ENCODE measurements at places on chromosomes 11 and 22.
A peak's percentile ranks its signal among the peaks of the same experiment; 100 is the strongest.

DNA sequence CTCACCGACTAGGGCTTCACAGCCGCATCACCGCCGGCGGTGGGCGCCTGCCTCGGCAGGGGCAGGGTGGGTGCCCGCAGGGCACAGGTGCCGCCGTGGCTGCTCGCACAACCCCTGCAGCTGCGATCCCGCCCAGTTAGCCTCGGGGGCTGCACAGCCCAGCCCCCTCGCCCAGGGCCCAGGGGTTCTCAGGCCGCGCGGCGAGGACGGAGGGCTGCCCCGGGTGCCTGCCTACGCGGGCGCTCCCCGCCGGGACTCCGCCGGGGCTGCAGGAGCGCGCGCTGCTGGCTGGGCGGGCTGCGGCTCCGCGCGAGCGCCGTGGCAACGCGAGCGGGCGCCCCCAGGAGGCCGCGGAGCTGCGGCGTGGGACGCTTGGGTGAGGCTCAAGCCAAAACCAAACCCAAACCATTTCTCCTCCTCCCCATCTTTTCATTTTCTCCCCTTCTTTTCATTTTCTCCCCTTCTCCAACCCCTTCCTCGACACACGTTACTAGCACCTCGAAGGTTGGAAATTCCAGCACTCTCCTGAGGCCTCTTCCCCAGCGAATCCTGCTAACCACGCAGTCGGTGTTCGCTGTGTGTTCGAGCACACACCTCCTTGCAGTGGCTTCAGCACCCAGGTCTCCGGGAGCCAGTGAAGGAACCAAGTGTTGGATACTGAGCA, at the start of gene MICAL3:
TSS of gene MICAL3 (minus strand) at position 286 of the 664 bp plus-strand sequence. CDS start 117,749 bp downstream, outside the sequence.
- DNase-seq = peak; percentile 74

GRCh38 chr11:130876100-130876499, 40.2 kb downstream of the SNX19 start:
- no peak for DNase-seq

- DNase-seq = no peak
Observed at GRCh38 chr11:44692460-44692859, 34.3 kb upstream of the TSPAN18 start.

GRCh38 chr22:44390613-44390970, 77.8 kb upstream of the SHISAL1 start:
- no peak for DNase-seq

- DNase-seq = peak; percentile 43
Observed at GRCh38 chr22:41092847-41093411, 537 bp downstream of the EP300 start.

- peak; percentile 94 for DNase-seq
Observed at GRCh38 chr22:26658671-26659478, 1.5 kb downstream of the MIAT start.

DNA sequence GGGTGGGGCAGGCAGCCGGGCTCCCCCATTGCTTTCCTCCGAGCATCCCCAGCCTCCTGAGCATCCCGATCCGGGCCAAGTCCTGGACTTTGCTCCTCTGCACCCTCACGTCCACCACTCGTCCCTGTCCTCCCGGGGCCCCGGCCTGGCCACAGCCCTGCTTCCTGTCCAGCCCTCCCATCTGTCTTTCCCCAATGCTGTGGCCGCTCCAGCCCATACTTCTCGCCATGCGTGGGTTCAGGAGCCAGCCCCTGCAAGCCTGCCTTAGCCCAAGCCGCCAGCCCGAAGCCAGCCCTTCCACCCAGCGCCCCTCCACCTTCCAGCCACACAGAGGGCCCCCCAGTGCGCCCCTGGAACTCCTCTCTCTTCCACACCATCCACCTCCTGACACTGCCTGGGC, 23.8 kb downstream of the MRPL23 start:
- no peak for DNase-seq

DNA sequence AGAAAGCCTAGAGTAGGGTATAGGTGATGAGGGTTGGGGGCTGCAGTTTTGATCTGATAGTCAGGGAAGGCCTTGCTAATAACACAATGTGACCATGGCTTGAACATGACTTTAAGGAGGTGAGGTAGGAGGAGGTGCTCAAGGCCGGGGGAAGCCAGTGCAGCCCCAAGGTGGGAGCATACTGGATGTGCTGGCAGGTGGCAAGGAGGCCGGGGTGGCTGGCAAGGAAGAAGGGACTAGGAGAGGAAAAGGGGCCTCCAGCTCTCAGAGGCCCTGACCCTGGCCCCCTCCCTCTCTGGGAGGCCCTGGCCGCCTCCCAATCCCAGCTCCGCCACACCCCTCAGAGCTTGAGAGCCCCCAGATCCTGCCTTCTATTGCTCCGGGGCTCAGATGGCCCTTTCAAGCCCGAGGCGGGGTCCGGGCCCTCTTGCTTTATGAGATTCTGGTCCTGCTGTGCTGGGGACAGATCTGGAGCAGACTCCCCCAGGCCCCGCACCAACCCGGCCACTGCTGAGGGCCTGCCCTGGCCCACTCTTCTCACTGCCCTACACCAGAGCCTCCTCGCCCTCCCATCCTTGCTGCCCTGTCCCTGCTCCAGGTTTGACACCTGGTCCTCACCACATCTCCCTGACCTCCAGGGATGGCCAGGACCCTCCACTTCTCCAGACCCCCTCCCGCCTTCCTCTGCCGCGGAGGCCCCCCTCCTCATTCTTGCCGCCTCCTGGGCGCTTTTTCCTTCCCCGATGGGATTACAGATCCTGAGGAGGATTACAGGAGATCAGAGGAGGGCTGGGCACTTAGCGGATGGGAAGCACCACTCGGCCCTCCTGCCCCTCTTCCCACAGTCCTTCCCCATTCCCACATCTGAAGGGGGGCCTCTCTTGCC, 1.8 kb downstream of the PITPNM1 start:
- DNase-seq = no peak

- no peak for DNase-seq
Observed at GRCh38 chr11:128061281-128061871, 526.0 kb downstream of the ETS1 start.

GRCh38 chr22:32864596-32864995, 63.1 kb downstream of the TIMP3 start:
- DNase-seq = no peak

DNA sequence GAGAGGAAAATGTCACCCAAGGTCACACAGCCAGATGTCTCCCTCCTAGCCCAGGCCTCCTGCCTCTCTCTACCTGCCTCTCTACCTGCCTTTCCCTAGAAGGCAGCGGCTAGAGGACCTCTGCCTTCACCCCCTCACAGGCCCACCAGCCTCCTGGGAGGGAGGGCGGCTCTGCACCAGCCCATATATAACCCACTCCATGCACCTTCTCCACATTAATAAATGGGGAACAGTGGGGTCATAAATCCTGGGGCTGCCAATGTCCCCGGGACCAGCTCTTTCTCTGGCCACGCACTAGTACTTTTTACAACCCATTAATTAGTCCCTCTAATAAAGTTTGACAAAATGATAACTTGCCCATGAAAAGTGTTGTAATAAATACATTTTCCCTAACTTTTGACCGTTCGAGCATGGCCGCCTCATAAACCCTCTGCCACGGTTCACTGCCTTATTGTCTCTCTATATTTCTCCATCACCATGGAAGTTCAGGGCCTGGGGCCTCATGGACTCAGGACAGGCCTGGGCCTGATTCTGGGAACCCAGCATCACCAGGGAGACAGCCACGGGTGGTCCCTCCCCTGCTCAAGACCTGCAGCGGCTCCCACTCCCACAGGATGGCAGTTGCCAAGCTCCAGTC, 102.1 kb downstream of the MN1 start:
- no peak for DNase-seq

GRCh38 chr22:19811211-19811621, 43.5 kb downstream of the GNB1L start:
- peak; percentile 5 for DNase-seq

DNA sequence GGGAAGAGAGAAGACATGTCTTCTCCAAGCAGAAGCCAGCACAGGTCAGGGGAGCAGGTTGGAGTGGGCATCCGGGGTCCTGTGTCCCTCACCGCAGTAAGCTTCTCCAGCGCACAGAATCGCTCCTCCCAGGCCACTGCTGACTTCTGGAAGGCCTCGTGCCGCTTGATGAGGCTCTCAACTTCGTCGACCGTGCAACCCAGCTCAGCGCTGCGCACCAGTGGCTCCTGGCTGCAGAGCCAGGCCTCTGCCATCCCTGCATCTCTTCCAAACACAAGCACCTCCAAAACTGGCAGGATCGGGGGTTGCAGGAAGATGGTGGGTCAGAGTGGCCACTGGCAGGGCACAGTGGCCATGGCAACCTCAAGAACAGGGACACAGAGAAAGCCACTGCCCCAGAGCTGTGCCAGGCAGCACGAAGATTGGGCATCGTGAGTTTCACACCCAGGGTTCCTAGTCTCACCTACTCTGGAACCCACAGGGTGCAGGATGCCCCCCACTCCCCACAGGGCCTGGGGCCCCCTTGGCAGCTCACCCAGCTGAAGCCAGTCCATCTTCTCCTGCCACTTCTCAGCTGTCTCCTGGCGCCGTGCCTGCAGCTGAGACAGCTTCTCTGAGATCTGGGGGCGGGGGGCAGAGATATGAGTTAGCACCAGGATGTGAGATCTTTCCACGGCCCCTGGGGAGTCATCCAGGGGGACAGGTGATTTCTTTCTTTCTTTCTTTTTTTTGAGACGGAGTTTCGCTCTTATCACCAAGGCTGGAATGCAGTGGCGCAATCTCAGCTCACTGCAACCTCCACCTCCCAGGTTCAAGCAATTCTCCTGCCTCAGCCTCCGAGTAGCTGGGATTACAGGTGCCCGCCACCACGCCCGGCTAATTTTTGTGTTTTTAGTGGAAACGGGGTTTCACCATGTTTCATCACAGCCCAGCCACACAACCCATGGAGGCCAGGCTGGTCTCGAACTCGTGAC, 11.2 kb upstream of the RBM4B start:
- DNase-seq = peak; percentile 15

GRCh38 chr22:35743326-35743860, 25.7 kb downstream of the APOL5 start:
- no peak for DNase-seq

GRCh38 chr22:41197038-41197972, 7.8 kb upstream of the L3MBTL2 start:
- peak; percentile 85 for DNase-seq

- no peak for DNase-seq
Observed at GRCh38 chr22:18905540-18906409, at the start of gene DGCR6. Gene DGCR6, plus strand, starts transcription at chr22:18906320. Its CDS starts 55 bp downstream, at chr22:18906375.

- no peak for DNase-seq
Observed at GRCh38 chr11:11618973-11619435, 2.8 kb downstream of the GALNT18 start.

- peak; percentile 20 for DNase-seq
Observed at GRCh38 chr11:96319898-96320656, 22.9 kb downstream of the MAML2 start.

- no peak for DNase-seq
Observed at GRCh38 chr22:27504360-27505253, 296.9 kb downstream of the MN1 start.

DNA sequence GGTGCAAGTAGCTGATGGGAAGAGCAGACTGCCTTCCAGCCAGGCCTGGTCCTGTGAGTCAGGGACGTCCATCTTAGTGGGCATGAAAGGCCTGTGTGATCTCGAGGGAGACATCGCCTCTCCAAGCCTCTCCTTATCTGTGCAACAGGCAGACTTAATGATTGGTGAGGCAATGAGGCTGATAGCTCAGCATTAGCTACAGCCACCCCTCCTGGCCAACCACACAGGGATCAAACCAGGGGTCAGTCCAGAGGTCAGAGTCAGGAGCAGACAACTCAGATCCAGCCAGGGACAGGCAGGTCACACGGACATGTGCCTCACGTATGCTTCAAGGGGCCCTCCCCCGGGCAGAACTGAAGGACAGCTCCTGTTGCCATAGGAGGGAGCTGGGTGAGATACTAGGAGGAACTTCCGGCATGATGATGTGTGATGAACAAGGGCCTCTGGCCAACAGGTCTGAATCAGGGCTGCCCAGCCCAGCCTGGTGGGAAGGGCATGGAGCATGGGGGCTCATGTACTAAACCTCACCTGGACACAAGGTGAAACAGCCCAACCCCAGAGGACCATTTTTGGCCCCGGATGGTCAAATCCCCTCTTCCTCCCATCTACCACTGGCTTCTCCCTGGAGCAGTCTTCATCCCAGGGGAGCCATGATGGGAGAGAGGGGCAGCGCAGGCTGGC, 2.8 kb upstream of the APOC3 start:
- no peak for DNase-seq

DNA sequence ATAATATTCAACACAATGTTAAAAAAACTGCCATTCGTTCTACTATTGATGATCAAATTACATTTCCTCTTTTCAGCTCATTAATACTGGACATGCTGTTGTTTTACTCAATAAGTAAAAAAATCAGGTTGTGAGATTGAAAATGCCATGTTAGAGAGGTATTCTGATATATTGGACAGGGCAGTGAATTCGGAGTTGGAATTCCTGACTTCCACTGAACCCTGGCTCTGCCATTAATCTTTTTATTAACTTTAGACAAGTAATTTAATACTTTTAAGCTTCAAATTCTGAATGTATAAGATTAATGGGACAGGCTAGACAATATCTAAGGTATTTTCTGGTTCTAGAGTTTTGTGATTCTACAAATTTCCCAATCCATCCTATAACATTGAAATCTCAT, 12.2 kb upstream of the NOX4 start:
- no peak for DNase-seq

GRCh38 chr22:43337385-43337784, 5.8 kb downstream of the SCUBE1 start:
- no peak for DNase-seq

All from activated CD4-positive, alpha-beta memory T cell treated with anti-CD3 and anti-CD28 coated beads for 36 hours (primary cell).